ENCODE measurements at places on chromosomes 13 and 19. TPM values are rescaled to one million over a fixed set of nuclear protein-coding genes. Genes with fewer than 3 reads are reported as not detected.
A peak's percentile ranks its signal among the peaks of the same experiment; 100 is the strongest.

Gene CYP2F1
- total RNA-seq = not detected

DNA sequence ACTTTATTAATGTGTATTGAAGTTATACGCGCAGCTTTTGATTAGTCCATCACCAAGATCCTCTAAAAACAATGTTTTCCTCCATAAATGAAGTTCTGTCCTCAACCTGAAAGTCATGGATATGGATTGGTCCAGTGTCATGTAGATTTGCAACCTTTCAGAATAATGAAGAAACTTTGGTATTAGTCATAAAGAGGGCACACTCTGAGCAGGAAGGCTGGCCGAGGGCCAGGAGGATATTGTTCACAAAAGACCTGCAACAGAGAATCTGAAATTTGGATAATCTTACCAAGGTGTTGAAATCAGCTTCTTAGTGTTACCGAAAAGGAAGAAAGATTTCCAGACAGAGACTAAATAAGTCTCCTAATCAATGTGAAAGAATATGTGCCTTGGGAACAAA is 20.7 kb downstream of the CLDN10 start:
- DNase-seq = no peak
- H3K4me3 ChIP-seq = no peak overlapping the region
- no peaks in the 10 kb centered on the region for H3K27me3 ChIP-seq
- no peak overlapping the region for H3K27ac ChIP-seq
- no peaks in the 10 kb centered on the region for H3K4me1 ChIP-seq

DNA sequence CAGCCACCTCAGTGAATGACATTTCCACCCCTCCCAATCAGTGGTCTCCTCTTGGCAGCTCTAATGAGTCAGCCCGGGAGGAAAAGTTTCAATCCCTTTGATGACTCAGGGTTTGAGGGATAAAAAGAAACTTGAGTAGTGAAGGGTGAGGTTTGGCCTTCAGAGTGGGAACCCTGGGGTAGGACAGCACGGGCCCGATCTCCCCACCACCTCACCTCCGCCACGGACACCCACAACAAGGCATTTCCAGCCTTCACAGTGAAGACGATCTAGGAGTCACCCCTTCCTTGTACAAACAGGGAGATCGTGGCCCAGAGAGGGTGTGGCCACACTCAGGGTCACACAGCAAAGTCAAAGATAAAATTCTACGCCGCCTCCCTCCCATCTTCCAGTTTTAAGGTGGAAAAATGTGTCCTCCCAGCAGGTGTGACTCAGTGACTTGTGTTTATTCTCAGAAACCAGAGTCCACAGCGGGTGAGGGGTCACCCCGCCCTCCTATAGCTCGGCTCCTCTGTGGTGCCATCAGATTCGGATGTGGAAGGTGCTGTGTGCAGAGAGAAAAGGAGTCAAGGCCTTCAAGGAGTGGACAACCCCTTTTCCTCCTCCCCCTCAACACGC is 12.3 kb downstream of the CIB3 start:
- DNase-seq = no peak
- H3K36me3 ChIP-seq = no peaks in the 10 kb centered on the region
- no peak overlapping the region for H3K4me3 ChIP-seq
- H3K27me3 ChIP-seq = no peaks in the 10 kb centered on the region

DNA sequence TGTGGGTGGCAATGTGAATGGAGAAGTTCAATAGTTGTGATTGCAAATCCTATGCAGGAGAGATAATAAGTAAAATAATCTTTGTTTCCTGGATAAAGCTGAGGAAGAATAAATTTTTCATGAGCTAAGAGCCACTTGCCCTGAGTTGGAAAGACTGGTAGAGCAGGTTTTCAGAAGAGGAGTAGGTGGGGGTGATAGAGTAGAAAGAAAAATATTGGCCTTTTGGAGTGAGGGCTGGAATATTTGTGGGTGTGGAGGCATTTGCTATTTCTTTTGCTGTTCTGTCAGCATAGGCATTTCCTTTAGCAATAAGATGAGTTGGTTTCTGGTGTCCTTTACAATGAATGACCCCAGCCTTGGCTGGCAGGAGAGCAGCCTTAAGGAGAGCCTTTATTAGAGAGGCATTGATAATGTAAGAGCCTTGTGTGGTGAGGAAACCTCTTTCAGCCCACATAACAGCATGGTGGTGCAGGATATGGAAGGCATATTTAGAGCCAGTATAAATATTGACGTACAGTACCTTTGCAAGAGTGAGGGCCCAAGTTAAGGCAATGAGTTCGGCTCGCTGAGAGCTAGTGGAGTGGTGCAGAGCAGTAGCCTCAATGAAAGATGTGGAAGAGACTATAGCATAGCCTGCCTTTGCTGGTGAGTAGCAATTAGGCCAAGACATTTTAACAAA is 11.6 kb upstream of the ZNF431 start:
- H3K4me1 ChIP-seq = peaks cover 2% of the 10 kb centered on the region
- no peaks in the 10 kb centered on the region for H3K36me3 ChIP-seq
- no peak overlapping the region for H3K4me3 ChIP-seq
- H3K27me3 ChIP-seq = no peaks in the 10 kb centered on the region

GRCh38 chr13:97026531-97027161 is 32.4 kb upstream of the OXGR1 start:
- H3K36me3 ChIP-seq = no peaks in the 10 kb centered on the region
- H3K4me1 ChIP-seq = no peaks in the 10 kb centered on the region
- no peaks in the 10 kb centered on the region for H3K27me3 ChIP-seq
- H3K4me3 ChIP-seq = no peak overlapping the region
- DNase-seq = no peak

DNA sequence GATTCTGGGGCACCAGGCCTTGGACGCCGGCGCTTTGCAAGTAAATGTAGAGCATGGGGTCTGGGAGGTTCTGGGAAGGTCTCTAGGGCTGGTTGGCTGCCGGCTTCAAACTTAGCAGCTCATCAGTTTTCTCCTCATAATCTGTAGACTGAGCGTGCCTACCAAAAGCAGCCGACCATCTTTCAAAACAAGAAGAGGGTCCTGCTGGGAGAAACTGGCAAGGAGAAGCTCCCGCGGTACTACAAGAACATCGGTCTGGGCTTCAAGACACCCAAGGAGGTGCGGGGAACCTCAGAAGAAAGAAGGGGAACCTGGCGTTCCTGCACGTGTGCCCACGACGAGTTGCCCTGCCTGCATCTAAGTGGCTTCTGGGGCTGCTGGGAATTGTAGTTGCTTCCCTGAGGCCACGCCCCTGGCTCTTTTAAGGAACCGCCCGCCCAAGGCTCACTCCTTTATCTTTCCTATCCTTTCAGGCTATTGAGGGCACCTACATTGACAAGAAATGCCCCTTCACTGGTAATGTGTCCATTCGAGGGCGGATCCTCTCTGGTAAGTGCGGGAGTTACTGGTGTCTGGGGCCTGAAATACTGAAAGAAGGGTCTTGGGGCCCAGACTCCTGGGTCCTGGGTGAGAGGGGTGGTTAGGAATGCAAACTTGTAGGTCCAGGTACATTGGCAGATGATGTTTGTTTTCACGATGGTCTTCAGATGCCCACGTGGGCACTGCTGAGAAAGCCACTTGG is 984 bp downstream of the RPS11 start:
- no peaks in the 10 kb centered on the region for H3K36me3 ChIP-seq
- peak overlapping the region; percentile 89 for H3K27ac ChIP-seq
- no peak for DNase-seq

DNA sequence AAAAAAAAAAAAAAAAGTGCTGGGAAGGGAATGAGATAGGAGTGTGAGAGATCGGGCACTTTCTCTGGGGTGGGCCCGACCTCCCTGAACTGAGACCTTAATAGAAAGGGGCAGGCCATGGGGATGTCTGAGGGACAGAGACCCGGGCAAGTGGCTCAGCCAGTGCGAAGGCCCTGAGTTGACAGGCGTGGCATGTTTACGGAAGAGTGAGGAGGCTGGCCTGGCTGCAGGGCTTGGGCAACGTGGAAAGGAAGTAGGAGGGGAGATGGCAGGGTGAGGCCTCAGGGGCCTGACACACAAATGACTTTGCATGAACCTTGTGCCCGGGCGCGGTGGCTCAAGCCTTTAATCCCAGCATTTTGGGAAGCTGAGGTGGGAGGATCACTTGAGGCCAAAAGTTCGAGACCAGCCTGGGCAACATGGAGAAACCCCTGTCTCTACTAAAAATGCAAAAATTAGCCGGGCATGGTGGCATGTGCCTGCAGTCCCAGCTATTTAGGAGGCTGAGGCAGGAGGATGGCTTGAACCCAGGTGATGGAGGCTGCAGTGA is 13.9 kb downstream of the FCHO1 start:
- peaks cover 3% of the 10 kb centered on the region for H3K4me1 ChIP-seq
- DNase-seq = no peak
- H3K27me3 ChIP-seq = no peaks in the 10 kb centered on the region

DNA sequence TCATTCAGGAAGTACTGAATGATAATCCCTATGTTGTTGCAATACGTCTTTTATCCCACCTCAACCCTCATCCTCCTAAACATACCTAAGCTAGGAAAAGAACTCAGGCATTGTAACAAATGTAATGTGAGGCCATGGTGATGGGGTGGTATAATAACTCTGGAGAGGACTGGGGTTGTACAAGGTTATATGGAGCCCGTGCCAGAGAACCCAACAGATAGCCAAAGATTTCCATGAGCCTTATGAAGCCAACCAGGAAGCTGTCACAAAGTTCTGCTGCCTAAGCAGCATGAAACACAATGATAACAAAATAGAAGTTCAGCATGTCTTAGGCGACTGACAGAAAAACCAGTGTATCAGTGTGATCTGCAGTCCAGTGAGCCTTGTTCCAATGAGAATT is 394.1 kb upstream of the NBEA start:
- no peaks in the 10 kb centered on the region for H3K27me3 ChIP-seq
- DNase-seq = no peak
- no peaks in the 10 kb centered on the region for H3K36me3 ChIP-seq

- H3K27ac ChIP-seq = no peak overlapping the region
- DNase-seq = no peak
- H3K27me3 ChIP-seq = no peaks in the 10 kb centered on the region
- no peaks in the 10 kb centered on the region for H3K36me3 ChIP-seq
Measured at GRCh38 chr13:53301449-53301848, 272.8 kb downstream of the OLFM4 start.

DNA sequence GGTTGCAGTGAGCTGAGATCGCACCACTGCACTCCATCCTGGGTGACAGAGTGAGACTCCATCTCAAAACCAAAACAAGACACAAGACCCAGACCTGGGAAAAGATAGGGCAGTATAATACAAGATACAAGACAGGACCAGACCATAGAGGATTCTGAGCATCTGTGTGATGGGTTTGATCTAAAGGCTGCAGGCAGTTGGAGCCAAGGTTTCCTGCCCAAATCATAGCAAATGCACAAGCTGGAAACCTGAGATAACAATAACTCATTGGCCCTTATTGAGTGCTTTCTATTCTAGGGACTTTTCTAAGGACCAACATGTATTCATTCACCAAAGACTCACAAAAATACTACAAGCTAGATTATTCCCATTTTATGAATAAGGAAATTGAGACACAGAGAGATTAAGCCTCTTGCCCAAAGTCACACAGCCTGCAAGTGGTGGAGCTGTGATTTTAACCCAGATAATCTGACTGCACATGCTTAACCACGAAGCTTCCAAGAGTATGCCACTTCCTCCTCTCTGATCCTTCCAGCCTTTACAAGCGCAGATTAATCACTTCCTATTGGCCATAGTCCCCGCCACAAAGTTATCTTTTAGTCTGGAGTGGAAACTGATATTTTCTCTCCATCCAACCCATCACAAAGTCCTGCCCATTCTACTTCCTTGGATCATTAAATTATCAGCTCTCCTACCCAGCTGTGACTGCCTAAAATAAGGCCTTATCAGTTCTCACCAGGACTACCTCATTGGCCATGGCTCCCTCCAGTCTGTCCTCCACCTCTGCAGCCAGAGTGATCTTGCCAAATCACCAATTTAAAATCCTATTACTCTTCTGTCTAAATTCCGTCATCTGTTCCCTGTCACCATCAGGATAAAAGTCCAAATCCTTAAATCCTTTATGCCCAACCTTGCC is 147.2 kb downstream of the FLT1 start:
- H3K27me3 ChIP-seq = no peaks in the 10 kb centered on the region
- H3K4me1 ChIP-seq = no peaks in the 10 kb centered on the region
- no peak overlapping the region for H3K4me3 ChIP-seq
- DNase-seq = no peak

Gene TRPM4
- total RNA-seq = 2.7 TPM

- H3K4me1 ChIP-seq = no peaks in the 10 kb centered on the region
- DNase-seq = no peak
- no peaks in the 10 kb centered on the region for H3K27me3 ChIP-seq
- no peak overlapping the region for H3K4me3 ChIP-seq
- H3K27ac ChIP-seq = no peak overlapping the region
- no peaks in the 10 kb centered on the region for H3K36me3 ChIP-seq
Measured at GRCh38 chr13:100658363-100658762, 16.2 kb downstream of the TMTC4 start.

DNA sequence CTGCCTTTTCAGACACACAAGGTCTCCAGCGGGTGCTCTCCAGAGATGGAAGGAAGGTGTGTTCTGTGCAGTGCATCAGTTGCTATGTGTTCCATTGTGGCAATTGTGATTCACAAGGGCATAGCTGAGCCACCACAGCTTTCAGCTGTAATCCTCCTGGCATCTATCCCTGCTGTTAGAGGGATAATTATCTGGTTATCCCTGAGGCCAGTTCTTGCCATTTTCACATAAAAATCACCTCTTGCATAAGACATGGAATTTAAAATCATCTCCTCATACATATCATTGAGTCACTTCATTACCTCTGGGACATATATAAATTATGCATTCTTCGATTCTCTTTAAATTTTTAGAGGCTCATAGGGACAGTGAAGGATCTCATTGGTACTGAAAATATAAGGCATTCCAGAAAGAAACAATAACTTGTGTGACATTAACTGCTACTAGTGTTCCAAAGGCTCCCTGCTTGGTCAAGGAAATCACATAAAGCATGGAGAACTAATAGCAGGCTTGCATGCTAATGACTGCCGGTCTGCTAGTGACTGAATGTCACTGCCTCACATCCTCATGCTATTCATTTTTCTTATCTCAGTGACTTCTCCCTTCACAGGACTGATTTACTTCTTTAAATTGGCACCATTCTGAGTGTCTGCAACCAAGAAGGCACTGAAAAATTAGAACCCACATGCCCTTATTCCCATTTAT is 214.0 kb downstream of the ENOX1 start:
- H3K36me3 ChIP-seq = no peaks in the 10 kb centered on the region
- peaks cover 2% of the 10 kb centered on the region for H3K4me1 ChIP-seq
- H3K27ac ChIP-seq = no peak overlapping the region
- no peaks in the 10 kb centered on the region for H3K27me3 ChIP-seq
- no peak for DNase-seq

DNA sequence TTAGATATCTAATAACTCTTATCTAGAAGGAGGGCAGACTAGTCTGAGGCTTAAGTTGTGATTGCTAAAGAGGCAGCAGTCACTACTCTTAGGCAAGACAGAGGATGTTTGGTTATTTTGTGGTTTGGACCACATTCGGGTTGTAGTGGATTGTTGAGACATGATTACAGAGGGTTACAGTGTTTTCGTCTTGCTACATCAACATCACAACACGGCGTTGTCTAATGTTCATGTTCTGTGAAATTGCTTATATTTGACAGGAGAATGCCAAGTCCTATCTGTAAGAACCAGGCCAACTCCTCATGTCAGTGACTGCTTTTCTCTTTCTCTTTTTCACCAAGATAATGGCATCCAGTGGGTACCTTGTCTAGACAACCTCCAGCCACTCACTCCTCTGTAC is 16.8 kb upstream of the TM9SF2 start:
- H3K4me1 ChIP-seq = no peaks in the 10 kb centered on the region
- no peaks in the 10 kb centered on the region for H3K36me3 ChIP-seq
- no peak for DNase-seq

- no peak for DNase-seq
- H3K4me3 ChIP-seq = no peak overlapping the region
- H3K4me1 ChIP-seq = peaks cover 7% of the 10 kb centered on the region
- no peaks in the 10 kb centered on the region for H3K27me3 ChIP-seq
- H3K27ac ChIP-seq = no peak overlapping the region
Measured at GRCh38 chr19:16084067-16084685, 7.9 kb downstream of the TPM4 start.

Gene PRODH2
- total RNA-seq = not detected
